Effector memory CD8-positive, alpha-beta T cell (primary cell): ENCODE measurements at places on chromosomes 3 and 15.
A peak's percentile ranks its signal among the peaks of the same experiment; 100 is the strongest.

- DNase-seq, result no peak
- H3K27ac ChIP-seq, result no peak overlapping the region
- H3K4me1 ChIP-seq, result no peaks in the 10 kb centered on the region
- no peak overlapping the region for H3K4me3 ChIP-seq
- H3K27me3 ChIP-seq, result no peaks in the 10 kb centered on the region
These were observed 64.0 kb downstream of the PPM1L start for GRCh38 chr3:160820022-160820421.

DNA sequence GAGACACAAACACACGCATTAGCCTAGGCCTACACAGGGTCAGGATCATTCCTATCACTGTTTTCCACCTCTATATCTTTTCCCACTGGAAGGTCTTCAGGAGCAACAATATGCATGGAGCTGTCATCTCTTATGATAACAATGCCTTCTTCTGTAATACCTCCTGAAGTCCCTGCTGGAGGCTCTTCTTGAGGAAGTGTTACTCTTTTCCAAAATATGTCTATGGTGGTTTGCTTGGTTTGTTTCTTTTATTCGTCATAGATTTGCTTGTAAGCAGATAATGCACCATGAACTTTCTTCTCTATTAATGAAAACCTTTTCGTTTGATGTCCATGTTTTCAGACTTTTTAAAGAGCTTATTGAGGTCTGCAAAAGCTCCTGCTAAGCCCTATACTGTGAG, 109.3 kb downstream of the GMPS start:
- no peak overlapping the region for H3K27ac ChIP-seq
- no peak for DNase-seq
- peaks cover 5% of the 10 kb centered on the region for H3K27me3 ChIP-seq
- no peaks in the 10 kb centered on the region for H3K36me3 ChIP-seq

DNA sequence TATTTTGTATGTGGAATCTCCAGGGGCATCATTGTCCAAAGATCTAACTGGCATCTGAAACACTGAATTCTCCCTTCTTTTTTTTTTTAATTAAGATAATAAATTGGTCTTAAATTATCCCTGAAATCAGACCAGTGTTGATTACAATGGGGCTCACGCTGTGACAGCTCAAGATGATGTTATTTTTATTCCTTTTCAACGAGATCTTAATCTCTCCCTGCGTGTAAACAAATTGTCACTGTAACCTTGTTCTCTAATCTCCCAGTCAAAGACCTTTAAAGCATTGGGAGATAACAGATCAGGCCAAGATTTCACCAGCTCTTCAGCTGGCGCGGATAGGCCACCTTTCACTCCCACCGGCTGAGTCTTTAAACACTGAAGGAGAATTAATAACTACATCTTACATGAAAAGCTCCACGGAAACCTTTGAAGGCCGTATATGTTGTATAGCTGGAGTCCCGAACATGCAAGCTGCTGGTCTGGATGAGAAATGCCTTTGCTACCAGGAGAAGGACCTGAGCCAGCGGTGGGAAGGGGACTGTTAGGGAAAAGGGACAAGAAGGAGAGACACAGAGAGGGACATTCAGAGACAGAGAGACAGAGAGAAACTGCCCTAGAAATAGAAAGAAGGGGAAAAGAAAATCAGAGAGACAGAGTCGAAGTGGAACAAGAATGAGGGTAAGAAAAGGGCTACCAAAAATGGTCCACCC, 418.8 kb upstream of the NR2F2 start:
- no peak overlapping the region for H3K27ac ChIP-seq
- no peak for DNase-seq
- no peak overlapping the region for H3K4me3 ChIP-seq
- H3K4me1 ChIP-seq, result no peaks in the 10 kb centered on the region
- H3K27me3 ChIP-seq, result peaks cover 5% of the 10 kb centered on the region

DNA sequence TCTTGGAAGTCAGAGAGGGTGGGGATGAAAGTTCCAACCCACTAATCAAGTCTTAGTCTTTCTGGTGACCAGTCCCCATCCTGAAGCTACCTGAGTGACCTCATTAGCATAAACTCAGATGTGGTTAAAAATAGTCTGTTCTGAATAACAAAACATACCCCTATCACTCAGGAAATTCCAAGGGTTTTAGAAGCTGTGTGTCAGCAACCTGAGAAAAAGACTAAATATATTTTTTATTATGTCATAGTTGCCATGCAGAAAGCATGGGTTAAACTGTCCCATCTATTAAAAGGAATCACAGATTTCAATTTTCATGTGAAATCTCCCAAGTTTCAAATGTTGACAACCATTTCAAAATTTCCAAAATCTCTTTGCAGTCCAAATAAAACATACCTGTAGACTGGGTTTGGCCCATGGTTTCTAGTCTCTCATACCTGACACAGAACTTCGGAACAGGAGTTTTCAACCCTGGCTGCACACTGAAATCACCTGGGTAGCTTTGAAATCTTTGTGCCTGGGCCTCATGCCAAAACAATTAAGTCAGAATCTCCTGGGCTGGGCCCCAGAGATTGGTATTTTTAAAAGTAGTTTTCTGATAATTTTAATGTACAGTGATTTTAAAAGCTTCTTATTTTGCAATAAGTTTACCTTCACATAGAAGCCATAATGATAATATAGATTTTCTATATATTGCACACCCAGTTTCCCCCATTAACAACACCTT, 476.3 kb downstream of the RBMS3 start:
- no peaks in the 10 kb centered on the region for H3K27me3 ChIP-seq
- H3K36me3 ChIP-seq, result no peaks in the 10 kb centered on the region
- no peak overlapping the region for H3K4me3 ChIP-seq
- H3K27ac ChIP-seq, result no peak overlapping the region

GRCh38 chr15:89123181-89123525, 34.9 kb downstream of the ABHD2 start:
- H3K27me3 ChIP-seq, result no peaks in the 10 kb centered on the region
- H3K27ac ChIP-seq, result peak overlapping the region; percentile 42
- no peak overlapping the region for H3K4me3 ChIP-seq

- H3K27ac ChIP-seq, result no peak overlapping the region
- no peaks in the 10 kb centered on the region for H3K27me3 ChIP-seq
These were observed 39.0 kb downstream of the GABPB1 start for GRCh38 chr15:50315814-50316630.

DNA sequence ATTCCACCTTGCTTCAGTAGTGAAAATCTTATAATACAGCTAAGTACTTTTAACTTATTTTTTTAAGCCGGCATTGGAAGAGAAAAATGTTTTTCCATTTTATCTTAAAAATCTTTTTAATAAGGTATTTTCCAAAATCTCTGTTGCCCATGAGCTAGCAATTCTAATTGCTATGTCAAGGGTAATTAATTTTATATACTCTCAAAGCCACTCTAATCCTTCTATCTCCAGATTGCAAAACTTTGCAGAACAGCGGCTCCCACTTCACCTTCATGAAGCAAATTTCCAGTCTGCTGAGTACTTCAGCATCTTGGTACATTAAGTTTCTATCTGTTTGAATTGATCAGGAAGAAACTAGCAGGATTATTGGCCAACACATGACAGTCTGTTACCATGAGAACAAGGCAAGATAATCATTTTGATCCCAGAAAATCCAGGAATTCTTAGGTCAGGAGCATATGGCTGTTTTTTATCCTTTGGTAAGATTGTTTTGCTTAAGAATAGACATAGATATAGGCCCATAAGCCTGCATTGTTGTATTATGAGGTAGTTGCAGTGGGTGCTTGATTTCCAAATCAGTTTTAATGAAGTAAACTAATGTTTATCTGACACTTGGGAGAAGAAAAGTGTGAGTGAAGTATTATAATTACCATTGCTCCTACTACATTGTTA, 6.0 kb downstream of the TIPARP start:
- DNase-seq, result no peak
- peak overlapping the region; percentile 68 for H3K27ac ChIP-seq
- H3K4me3 ChIP-seq, result peak overlapping the region; percentile 59
- no peaks in the 10 kb centered on the region for H3K27me3 ChIP-seq

DNA sequence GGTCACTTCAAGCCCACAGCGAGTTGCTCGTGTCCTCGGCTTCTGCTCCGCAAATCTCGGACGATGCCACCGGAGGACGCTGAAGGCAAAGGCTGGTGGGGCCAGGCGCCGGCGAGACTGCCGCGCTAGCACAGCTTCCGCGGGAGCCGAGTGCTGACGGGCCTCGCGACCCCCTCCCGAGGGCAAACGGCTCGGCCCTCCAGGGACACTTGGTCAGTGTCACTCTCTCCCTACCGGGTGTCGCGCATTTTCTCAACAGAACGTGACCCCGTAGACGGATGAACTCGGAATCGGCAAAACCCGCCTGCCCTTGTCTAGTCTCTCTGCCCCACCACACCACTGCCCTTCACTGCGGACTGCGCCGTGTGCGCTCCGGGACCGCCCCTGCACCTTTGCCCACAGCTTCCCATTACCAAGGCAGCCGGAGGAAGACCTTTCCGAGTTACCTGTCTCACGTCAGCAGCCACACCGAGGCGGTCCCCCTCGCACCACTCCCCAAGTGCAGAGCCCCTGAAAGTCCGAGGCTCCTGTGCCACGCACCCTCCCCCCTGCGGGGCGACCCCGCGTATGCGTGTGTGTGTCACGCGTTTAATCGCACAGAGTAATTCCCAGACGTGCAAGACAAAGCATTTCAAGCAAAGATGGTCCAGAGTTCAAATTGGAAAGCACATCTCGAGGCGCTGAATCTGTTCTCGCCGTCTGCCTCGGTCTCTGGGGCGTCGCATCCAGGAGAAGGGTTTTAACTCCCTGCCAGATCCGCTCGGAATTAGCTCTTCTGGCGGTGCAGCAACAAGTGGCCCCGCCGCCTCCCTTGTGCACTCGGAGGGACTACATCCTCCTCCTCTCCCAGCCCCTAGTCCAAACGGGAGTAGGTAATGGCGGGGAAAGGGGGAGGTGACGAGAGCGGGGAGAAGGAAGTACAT, 245.0 kb upstream of the TOPAZ1 start:
- H3K4me1 ChIP-seq, result peaks cover 22% of the 10 kb centered on the region
- peak overlapping the region; percentile 80 for H3K4me3 ChIP-seq
- no peak overlapping the region for H3K27ac ChIP-seq
- no peaks in the 10 kb centered on the region for H3K36me3 ChIP-seq

GRCh38 chr15:53739187-53739586, 20.3 kb downstream of the WDR72 start:
- H3K4me3 ChIP-seq, result no peak overlapping the region
- H3K27me3 ChIP-seq, result peaks cover 4% of the 10 kb centered on the region
- DNase-seq, result no peak
- H3K4me1 ChIP-seq, result no peaks in the 10 kb centered on the region

DNA sequence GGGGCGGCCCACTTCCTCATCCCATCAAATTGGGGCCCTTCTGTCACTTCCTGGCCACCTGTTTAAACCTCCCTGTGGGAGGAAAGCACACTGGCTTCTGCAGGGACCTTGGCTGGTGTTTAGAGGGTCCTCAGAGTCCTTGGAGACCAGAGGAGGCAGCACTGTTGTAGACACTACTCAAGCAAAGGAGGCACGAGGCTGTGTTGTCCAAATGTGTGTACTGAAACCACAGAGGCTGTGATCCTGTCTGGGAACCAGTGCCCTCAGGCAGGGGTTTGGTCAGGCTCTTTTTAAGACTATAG, 12.4 kb upstream of the SEC13 start:
- no peak overlapping the region for H3K27ac ChIP-seq
- H3K27me3 ChIP-seq, result peaks cover 18% of the 10 kb centered on the region
- no peak overlapping the region for H3K4me3 ChIP-seq
- no peaks in the 10 kb centered on the region for H3K36me3 ChIP-seq

DNA sequence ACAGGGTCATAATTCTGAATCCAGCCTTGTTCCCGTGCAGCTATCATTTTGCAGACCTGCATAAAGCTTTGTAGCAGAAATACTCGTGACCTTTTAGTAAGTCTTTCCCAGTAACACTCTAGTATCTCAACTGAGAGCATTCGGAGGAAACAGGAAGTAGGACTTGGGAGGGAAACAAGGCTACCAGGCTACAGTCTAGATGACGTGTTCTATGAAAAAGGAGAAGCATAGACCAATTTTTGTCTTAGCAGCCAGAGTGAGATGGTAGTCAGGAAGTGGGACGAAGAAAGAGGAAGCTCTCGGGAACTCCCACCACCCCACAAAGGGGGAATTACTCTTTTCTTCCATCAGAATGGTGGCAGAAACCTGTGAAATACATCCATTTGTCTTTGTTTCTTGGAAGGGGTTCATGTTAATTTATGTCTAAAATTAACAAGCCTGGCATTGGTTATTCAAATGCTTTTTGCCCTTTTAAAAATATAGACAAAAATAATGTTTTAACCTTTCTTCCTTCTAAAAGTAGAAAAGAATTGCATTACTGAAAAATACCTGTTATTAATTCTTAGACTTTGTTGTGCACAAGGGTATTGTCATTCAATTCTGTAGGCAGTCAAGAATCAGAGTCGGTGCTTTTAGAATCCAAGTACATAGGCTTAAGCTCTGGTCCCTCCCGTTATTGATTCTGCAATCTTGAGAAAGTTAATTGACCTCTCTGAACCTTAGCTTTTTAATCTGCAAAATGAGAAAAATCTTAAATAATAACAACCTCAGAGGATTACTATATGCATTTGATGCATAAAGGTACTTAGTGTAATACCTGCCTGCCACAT, 1.6 kb upstream of the SUCNR1 start:
- H3K27ac ChIP-seq, result no peak overlapping the region
- H3K4me1 ChIP-seq, result peaks cover 8% of the 10 kb centered on the region
- no peak for DNase-seq
- H3K36me3 ChIP-seq, result no peaks in the 10 kb centered on the region
- H3K27me3 ChIP-seq, result peaks cover 4% of the 10 kb centered on the region
- H3K4me3 ChIP-seq, result no peak overlapping the region

GRCh38 chr3:99240700-99241099, 339.2 kb upstream of the DCBLD2 start:
- no peak for DNase-seq
- H3K36me3 ChIP-seq, result no peaks in the 10 kb centered on the region
- no peak overlapping the region for H3K27ac ChIP-seq
- no peaks in the 10 kb centered on the region for H3K4me1 ChIP-seq

DNA sequence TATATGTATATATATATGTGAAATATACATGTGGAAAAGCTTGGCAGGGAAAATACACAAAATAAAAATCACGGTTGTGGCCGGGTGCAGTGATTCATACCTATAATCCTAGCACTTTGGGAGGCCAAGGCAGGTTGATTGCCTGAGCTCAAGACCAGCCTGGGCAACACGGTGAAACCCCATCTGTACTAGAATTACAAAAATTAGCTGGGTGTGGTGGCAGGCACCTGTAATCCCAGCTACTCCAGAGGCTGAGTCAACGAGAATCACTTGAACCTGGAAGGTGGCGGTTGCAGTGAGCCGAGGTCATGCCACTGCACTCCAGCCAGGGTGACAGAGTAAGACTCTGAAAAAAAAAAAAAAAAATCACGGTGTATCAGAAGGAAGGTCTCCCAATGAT, 20.8 kb upstream of the ARHGEF3 start:
- H3K4me1 ChIP-seq, result peaks cover 46% of the 10 kb centered on the region
- no peaks in the 10 kb centered on the region for H3K27me3 ChIP-seq
- H3K27ac ChIP-seq, result no peak overlapping the region
- no peaks in the 10 kb centered on the region for H3K36me3 ChIP-seq
- no peak for DNase-seq

GRCh38 chr15:88658070-88658965, 19.5 kb downstream of the ISG20 start:
- H3K27ac ChIP-seq, result peak overlapping the region; percentile 85
- H3K4me3 ChIP-seq, result no peak overlapping the region
- H3K27me3 ChIP-seq, result no peaks in the 10 kb centered on the region
- peaks cover 21% of the 10 kb centered on the region for H3K4me1 ChIP-seq
- no peak for DNase-seq
